ENCODE measurements at places on chromosomes 7 and 10.
A peak's percentile ranks its signal among the peaks of the same experiment; 100 is the strongest.

DNA sequence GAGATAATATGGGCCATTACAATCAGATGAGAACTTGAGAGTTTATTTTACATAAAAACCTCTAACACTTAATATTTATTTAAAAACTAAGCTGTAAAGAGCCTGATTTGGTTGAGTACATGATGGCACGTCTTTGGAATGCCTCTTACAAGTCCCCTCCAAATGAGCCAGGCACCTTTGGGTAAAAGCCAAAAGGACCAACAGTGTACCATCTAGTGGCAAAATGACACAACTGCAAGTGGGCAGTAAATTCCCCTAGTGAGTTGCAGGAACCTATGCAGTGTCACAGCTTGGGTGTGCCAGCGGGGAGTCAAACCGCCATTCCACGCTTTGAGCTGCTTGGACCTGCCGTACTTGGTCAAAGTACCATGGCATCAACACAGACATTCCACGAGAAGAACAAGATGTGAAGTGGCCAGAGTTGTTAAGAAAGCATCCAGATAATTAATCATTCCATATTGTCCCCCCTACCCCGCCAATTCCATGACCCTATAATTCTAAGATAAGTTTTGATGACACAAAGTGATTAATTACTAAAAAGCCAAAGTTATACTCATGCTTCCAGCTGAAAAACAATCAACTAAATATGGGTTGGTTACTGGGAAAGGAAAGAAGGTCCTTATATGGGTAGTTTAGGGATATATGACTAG lies 115.2 kb downstream of the SORBS1 start:
- no peak for DNase-seq

DNA sequence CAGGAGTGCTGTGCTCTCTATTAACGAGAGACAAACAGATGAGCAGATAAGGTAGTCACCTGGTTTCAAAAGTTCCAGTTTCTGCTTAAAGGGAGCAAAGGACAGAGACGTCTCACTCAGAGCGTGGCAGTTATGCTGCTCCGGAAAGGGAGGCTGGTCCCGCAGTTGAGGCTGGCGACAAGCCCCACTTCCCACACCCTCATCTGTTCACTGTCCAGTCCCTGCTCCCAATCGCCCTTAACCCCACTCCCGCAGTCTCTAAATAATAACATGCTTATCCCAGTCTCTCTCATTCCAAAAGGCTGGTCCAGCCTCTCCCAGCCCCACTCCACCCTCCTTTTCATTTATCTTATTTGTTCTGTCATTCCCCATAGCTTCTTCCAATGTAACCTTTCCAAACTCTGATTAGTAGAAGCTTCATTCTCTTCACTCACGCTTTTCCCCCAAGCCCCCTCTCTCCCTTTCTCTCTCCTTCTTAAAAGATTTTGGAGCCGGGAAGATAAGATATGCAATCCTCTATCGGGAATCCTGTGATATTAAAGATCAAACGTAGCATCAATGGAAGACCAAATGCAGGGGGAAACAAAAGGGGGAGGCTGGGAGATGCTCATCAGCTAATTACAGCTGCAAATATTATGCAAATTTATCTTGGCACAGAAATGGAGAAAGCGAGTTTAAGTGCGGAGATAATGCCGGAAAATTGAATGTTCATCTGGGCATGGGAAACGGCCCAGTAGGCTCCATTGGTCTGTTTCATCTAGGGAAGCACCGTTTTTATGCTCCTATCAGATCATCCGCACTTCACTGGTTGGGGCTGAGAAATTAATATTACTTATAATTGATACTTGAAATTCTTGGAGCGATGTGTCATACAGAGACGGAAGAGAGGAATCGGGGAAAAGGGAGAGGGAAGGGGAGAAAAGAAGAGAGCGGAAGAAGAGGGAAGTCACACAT lies 16.3 kb upstream of the GATA3 start:
- DNase-seq: no peak

DNA sequence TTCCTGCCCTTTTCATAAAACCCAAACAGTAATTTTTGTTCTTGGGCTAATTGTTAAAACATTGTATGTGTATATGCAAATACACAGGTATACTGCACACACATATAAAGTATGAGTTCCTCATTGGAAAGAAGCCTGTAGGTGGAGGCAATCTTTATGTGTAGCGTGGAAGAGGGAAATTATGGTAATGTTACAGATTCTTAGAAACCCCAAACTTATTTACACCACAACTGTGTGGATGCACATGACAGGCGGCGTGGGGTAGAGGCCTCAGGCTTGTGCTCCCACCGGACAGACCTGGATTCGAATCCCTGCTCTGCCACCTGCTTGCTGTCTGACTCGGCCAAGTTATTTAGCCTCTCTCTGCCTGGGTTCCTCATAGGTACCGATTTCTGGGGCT lies 223.0 kb downstream of the CELF2 start:
- no peak for DNase-seq

DNA sequence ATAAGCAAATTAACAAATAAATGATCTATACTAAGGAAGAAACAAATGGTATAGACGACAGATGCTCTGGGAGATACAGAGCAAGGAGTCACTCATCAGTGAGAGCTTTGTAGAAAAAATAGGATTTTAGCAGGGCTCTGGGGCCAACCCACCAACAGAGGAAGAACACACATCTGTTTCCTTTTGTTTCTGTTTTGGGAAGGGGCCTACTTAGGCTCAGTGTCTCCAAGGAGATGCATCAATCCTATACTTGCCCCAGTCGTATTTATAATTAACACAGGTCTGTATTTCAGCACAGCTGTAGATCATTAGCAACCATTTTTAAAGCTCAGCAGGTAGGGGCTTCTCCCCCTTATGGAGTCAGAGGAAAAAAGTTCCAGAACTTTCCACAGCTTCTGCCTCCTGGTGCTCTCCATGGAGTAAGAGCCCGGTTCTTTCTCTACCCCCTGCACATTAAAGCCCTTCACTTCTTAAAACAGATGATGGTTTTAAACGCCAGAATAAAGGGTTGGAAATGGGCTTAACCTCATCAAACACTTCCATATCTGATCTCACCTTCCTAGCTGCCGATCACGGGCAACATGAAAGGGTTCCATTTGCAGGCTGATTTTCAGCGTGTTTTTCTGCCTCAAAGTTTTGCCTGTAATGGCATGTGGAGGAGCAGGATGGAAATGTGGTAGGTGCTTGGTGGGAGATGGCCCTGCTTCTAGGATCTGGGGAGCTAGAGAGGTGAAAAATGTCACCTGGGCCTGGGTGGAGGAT lies 291.7 kb downstream of the TCF7L2 start:
- no peak for DNase-seq

DNA sequence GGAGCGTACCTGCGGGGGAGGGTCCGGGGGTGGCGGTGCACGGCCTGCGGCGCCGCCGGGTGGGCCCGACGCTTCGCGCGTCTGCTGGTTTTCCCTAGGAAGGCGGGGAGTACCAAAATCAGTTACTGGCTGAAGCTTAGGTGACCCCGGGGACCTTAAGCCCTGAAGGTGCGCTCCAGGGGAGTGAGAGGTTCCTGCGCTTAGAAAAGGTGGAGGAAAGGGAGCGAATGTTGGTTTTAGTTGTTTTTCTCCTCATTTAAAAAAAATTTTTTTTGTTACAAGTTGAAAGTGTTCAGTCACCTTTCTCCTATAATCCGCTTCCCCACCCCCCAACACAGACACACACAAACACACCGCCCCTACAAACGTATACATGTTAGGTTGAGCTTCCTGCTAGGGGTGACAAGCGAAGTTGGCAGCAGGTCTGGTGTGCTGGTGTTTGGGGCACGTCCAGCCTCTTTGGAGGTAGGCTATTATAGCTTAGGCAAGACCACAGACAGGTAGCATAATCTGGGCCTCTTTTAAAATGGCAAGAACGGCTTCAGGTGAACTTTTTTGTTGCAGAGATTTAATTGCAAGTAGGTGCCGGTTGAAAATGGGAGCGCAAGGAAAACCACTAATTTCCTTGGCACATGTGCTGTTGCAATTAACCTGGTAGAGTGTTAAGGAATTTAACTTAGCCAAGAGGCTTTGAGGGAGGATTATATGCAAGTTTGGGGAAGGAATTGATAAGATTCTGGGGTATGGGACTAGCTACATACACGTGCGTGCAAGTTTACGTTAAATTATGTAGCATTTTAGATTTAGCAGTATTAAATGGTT lies 945 bp downstream of the ADD3 start:
- DNase-seq: peak; percentile 46

DNA sequence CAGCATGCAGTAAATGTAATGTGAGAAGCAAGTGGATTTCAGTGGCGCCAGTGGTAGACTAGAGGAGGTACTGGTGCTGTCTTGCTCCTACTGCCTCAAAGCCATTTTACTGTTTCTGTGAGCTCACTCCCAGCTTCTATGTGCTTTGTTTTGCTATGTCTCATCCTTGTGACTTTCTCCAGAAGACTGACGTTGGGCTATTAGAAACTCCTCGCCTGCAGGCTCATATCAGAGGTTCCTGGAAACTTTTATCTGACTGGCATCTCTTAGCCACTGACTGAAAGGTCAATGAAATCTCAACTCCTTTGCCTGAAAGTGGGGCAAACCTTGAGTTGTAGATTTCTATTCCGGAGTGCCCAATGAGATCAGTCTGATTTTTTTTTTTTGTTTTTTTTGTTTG lies 66.4 kb upstream of the SORCS1 start:
- no peak for DNase-seq

DNA sequence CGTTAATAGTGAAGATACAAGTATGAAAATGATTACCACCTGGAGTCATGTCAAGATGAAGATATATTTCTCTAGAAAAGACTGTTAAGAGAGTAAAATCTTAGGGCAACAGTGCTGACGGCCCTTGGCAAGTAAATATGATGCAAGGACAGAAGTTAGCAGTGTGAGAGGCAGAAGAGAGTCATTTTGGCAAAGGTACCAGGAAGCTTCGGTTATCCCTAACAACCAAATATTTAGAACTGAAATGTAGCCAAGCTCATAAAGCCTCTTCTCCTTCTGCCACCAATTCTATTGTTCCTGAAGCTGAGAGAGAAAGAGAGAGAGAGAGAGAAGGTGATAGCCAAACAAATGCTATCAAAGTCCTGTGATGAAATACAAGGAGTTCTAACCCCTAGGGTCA lies 109.6 kb downstream of the MACC1 start:
- no peak for DNase-seq

GRCh38 chr10:118171861-118172260 lies 125.1 kb upstream of the RAB11FIP2 start:
- no peak for DNase-seq

DNA sequence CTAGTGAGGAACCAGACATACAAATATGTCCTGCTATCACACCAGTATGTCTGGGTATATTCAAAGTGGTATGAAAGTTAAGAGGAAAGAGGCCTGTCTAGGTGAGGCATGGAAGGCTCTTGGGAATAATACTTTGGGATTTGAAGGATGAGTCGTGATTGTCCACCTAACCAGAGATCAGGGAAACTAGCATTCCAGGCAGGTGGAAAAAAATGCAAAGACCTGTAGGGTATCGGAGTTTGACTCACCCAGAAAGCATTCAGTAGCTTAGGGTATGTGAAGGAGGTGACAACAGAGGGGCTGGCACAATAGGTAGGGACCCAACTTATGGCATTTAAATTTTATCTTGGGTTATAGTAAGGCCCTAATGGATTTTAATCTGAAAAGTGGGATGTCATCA lies 950 bp upstream of the GCC1 start:
- DNase-seq: no peak

DNA sequence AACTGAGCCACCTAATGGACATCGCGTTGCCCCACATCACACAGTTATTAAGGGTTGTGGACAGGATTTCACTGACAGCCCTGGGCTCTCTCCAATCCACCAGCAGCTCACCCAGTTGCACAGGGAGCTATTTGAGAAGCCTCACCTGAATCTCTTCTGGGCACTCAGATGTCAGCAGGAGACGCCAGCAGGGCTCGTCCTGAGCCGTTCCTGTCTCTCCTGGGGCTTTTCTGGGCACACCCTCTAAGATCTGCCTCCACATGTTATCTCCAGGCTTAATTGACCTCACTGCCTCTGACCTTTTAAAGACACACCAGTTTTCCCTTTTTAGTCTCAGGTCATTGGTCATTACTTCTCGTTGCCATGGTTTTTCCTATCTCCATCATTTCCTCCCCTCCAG lies 63.0 kb downstream of the GRID1 start:
- no peak for DNase-seq

GRCh38 chr7:158740013-158740656 lies 35.5 kb upstream of the NCAPG2 start:
- DNase-seq: no peak

- DNase-seq: no peak
Observed at GRCh38 chr7:4893929-4894475, 10.5 kb upstream of the RADIL start.

GRCh38 chr7:54995610-54996363 lies 23.0 kb upstream of the EGFR start:
- no peak for DNase-seq

DNA sequence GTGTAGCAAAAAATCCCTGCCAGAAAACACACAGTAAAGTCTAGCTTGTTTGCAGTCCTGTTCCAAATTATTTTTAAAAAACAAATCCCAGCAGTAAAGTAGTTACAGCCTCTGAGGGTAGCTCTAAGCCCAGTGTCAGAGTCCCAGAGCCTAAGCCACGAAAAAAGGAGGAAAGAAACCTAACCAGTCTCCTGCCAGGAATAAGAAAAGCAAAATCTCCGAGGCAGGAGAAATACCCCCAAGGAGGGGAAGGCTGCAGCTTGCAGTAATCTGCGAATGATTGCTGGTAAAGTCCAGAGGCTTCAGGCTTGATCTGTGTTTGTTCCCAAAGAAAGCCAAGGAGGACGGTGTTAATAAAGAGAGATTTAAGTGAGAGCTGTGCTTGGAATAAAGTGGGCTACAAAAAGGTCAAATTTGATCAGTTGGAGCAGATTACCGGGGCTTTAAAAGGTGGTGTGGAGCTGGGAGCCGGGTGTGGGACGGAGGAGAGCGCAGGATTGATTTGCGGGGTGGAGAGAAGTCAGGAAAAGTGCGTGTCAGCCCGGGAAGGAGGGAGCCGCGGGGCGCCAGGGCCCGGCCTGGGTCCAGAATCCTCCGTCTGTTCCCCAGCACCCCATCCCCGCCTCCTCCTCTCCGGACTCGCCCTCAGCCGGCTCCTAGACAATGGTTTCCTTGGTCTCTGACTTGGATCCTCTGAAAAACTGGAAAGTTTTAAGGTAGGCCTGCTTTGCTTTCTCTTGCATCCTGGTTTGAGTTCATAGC lies 219.4 kb upstream of the CELF2 start:
- DNase-seq: no peak

GRCh38 chr10:132395704-132396493 lies 1.1 kb upstream of the PWWP2B start:
- no peak for DNase-seq
